ENCODE measurements at places on chromosomes 12 and 14. TPM values are rescaled to one million over a fixed set of nuclear protein-coding genes. Genes with fewer than 3 reads are reported as not detected.

Gene CCDC177
- total RNA-seq, result not detected

Gene SLC39A5
- total RNA-seq, result not detected

Gene PPP1R1A
- 78.8 TPM for total RNA-seq

Gene SPATS2
- 43.3 TPM for total RNA-seq

Gene TAS2R30
- 21.7 TPM for total RNA-seq

Gene NDUFA9
- 10.5 TPM for total RNA-seq

Gene PAPLN
- total RNA-seq, result 25.0 TPM

Gene CCDC38
- not detected for total RNA-seq

Gene TEAD4
- 8.4 TPM for total RNA-seq

DNA sequence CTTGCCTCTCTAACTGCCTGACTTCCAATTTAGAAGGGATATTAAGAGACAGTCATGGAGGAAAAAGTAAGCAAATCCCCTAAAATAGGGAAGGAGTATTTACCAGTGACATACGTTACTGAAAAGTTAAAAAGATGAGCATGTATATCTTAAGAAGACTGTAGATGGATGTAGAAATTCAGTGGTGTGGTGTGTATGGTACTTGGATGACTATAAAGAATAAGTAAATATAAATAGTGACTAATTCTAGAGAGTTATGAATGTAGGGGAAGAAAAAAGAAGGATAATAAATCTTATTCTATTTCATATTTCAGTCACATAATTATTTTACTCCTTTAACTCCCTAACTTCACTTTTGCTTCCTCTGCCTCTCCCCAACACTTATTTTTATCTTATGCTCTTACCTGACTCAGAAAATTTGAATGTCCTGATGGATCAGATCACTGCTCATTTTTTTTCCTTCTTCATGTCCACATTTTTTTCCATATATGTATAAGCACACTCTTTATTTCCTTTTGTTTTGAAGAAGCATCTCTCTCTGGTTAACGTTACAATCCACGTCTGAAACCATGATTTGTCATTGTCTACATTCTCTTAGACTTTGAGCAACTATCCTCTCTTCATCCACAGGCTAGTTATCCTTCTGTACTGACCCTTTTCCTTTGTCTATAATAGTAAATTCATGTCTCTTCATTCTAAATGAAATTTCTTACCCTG lies 422.7 kb upstream of the SYT1 start:
- H3K27ac ChIP-seq, result no peak overlapping the region
- DNase-seq, result no peak
- no peaks in the 10 kb centered on the region for H3K27me3 ChIP-seq
- H3K4me1 ChIP-seq, result no peaks in the 10 kb centered on the region
- no peaks in the 10 kb centered on the region for H3K36me3 ChIP-seq

GRCh38 chr14:45253754-45254310 lies 830 bp upstream of the MIS18BP1 start:
- H3K36me3 ChIP-seq, result no peaks in the 10 kb centered on the region
- no peak for DNase-seq
- H3K4me3 ChIP-seq, result peak overlapping the region; percentile 66
- H3K27ac ChIP-seq, result peak overlapping the region; percentile 91
- H3K4me1 ChIP-seq, result peaks cover 36% of the 10 kb centered on the region

DNA sequence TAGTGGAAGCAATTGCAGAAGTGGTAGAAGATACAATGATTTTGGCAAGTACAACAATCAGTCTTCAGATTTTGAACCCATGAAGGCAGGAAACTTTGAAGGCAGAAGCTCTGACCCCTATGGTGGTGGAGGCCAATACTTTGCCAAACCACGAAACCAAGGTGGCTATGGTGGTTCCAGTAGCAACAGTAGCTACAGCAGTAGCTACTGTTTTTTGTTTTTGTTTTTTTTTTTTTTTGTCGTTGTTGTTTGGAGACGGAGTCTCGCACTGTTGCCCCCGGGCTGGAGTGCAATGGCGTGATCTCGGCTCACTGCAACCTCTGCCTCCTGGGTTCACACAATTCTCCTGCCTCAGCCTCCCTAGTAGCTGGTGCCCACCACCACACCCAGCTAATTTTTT lies 47.4 kb downstream of the IFNG-AS1 start:
- no peak for DNase-seq
- H3K4me3 ChIP-seq, result no peak overlapping the region
- H3K27ac ChIP-seq, result no peak overlapping the region
- H3K36me3 ChIP-seq, result no peaks in the 10 kb centered on the region

DNA sequence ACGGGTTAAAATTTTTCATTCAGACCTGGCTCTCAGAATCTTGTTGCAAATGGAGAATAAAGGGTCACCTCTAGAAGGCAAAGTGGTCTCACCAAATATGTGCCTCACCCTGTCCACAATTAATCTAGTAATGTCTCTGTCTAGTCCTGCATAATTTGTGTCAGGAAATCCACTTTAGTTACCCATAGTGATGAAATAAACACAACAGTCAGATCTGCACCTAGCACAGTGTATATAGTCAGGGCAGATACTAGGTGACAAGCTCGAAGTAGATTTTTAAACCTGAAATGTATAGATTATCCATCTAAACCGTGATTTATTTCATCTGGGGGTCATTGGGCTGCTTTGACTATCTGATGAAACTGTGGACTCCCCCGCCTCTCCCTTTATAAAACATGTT lies 15.9 kb upstream of the FLVCR2 start:
- H3K4me1 ChIP-seq, result peaks cover 6% of the 10 kb centered on the region
- peaks cover 36% of the 10 kb centered on the region for H3K27me3 ChIP-seq
- no peak overlapping the region for H3K4me3 ChIP-seq
- no peak overlapping the region for H3K27ac ChIP-seq
- no peak for DNase-seq
- H3K36me3 ChIP-seq, result no peaks in the 10 kb centered on the region

DNA sequence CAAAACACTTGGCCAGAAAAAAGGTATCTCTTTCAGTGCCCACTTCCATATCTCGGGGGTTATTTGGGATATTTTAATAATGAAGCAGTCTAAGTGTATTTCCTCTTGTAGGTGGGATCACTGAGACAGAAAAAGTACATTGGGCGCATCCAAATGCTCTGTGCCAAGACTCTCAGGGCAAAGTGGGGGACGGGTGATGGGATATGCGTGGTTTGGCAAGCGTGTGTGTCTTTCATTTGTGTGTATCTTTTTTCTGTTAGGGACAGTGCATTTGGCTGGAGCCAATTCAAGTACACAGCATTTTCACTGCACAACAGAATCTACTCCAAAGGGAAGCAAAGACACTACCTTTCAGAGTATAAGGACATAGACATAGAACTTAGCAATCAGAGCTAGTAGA lies 29.3 kb downstream of the SSPN start:
- no peak overlapping the region for H3K27ac ChIP-seq
- H3K27me3 ChIP-seq, result peaks cover 11% of the 10 kb centered on the region
- no peaks in the 10 kb centered on the region for H3K36me3 ChIP-seq

DNA sequence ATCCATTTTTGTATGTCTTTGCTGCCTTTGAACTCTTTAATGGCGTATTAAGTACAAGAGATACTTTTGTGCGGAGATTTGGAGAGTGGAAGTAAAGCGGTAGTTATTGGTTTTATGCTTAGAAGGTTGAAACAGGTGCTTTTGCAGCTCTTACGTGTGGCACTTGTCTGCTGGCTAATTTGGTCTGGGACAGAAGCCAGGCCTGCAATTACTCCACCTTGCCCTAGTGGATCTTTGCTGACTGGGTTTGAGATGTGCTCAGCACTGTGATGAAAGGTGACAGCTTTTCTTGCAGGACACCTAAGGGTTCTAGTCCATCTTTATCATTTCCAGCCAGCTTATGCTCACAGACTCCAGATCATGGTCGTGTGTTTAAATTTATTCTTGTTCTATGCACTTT lies 252.5 kb downstream of the RPL10L start:
- no peak overlapping the region for H3K27ac ChIP-seq
- no peak overlapping the region for H3K4me3 ChIP-seq
- H3K36me3 ChIP-seq, result no peaks in the 10 kb centered on the region
- DNase-seq, result peak; percentile 17
- H3K27me3 ChIP-seq, result no peaks in the 10 kb centered on the region

GRCh38 chr14:35234012-35234805 lies 58.0 kb upstream of the PSMA6 start:
- H3K27me3 ChIP-seq, result no peaks in the 10 kb centered on the region
- H3K27ac ChIP-seq, result no peak overlapping the region
- no peak overlapping the region for H3K4me3 ChIP-seq
- DNase-seq, result no peak
- H3K4me1 ChIP-seq, result no peaks in the 10 kb centered on the region

DNA sequence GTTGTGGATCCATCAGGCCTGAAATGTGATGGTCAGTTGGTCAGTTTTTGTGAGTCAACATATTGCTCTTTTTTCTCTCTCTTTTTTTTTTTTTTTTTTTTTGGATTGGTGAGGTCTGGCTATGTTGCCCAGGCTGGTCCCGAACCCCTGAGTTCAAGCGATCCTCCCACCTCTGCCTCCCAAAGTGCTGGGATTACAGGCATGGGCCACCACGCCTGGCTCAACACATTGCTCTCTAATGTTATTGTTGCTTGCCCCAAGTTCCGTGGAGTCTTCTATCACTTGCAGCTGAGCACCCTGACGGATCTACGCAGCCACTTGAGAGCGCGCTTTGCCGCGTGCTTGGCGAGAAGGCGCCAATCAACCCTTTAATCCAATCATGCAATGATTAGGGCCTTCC lies 69.5 kb upstream of the DIO3 start:
- no peaks in the 10 kb centered on the region for H3K36me3 ChIP-seq
- no peaks in the 10 kb centered on the region for H3K4me1 ChIP-seq
- no peaks in the 10 kb centered on the region for H3K27me3 ChIP-seq
- H3K4me3 ChIP-seq, result no peak overlapping the region
- no peak for DNase-seq
- H3K27ac ChIP-seq, result no peak overlapping the region

DNA sequence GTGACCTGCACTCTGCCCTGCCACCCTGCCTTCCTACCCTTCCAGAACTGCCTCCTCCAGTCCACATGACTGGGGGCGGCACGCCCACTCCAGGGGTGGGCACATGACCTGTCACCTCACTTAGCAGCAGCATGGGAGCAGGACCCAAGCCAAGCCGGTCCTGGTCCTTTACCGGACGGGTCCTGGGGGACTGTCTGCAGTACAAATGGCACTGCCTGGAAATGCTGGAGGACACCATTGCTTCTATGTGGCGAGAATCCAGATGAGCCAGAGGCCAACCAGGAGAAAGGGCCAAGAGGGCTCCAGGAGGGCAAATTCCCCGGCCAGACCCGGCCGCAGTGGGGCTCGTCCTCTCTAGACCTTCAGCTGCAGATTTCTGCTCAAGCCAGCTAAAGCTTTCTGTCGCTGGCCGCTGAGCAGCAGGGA lies 33.1 kb downstream of the ITPK1 start:
- no peaks in the 10 kb centered on the region for H3K36me3 ChIP-seq
- H3K4me1 ChIP-seq, result peaks cover 19% of the 10 kb centered on the region
- DNase-seq, result no peak

GRCh38 chr12:98274430-98275130 lies 240.8 kb upstream of the TMPO start:
- H3K4me3 ChIP-seq, result no peak overlapping the region
- no peak overlapping the region for H3K27ac ChIP-seq
- no peak for DNase-seq

DNA sequence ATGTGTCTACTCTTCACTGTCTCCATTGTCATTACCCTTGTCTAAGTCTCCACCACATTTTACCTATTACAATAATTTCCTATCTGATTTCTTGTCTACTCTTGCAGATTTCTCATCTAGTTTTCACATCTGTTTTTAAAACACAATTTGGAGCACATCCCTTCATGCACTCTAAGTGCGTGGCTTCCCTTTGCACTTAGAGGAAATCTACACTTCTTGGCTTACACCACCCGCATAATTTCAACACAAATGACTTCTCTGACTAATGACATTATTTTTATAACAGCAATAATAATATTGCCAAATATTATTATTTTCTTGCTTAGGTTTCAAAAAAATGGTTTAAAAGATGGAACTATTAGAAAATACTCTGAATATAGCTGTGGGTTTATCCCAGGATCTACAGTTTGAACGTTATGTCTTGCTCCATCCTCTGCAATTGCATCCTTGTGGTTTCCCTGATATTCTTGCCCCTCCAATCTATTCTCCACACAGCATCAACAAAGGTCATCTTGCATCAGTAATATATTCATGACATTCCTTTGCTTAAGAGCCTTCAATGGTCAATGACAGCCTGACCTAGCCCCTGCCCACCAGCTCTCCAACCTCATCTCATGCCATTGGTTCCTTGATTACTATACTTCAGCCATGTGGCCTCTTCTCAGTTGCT lies 153.7 kb downstream of the SLC25A21 start:
- no peak overlapping the region for H3K27ac ChIP-seq
- no peaks in the 10 kb centered on the region for H3K36me3 ChIP-seq
- DNase-seq, result no peak

DNA sequence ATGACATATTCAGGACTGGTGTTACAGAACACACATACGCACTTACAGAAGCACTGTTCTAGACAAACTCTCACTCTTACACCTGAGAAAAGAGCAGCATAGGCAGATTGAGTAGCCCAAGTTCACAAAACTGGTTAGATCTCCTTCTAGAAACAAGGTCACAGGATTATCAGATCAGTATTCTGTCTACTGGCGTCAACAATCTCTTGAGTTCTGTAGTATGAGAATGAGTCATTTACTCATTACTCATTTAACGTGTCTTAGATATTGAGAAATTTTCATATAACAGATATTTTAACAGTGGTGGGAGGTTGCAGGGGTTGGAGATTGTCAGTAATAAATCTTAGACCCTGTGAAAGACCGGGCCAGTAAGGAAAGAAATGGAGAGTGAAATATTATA lies 2.8 kb upstream of the TSPAN8 start:
- no peaks in the 10 kb centered on the region for H3K36me3 ChIP-seq
- no peaks in the 10 kb centered on the region for H3K27me3 ChIP-seq
- peak overlapping the region; percentile 54 for H3K27ac ChIP-seq
- H3K4me1 ChIP-seq, result peaks cover 33% of the 10 kb centered on the region

GRCh38 chr14:104770072-104770579 lies 17.2 kb downstream of the SIVA1 start:
- H3K27me3 ChIP-seq, result no peaks in the 10 kb centered on the region
- H3K27ac ChIP-seq, result no peak overlapping the region
- H3K4me3 ChIP-seq, result no peak overlapping the region
- peaks cover 58% of the 10 kb centered on the region for H3K36me3 ChIP-seq
- peaks cover 22% of the 10 kb centered on the region for H3K4me1 ChIP-seq

DNA sequence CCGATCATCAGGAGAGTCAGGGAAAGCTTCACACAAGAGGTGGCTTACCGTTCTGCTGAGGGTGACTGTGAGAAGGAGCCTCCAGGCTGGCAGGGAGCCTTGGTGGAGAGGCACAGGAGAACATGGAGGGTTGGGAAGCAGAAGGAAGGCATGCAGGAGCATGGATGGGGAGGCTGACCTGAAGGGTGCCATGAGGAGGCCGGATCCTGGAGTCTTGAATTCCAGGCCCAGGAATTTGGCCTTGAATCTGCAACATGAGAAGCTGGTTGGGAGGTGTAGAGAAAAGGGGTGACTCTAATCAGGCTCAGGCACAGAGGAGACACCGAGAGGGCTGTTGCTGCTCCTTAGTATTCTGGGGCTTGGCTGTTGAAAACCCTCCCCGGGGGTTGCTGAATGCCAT lies 130.2 kb downstream of the PELI2 start:
- H3K4me3 ChIP-seq, result no peak overlapping the region
- peaks cover 5% of the 10 kb centered on the region for H3K36me3 ChIP-seq
- no peak overlapping the region for H3K27ac ChIP-seq
- H3K4me1 ChIP-seq, result no peaks in the 10 kb centered on the region

GRCh38 chr12:12721814-12722434 lies 4.8 kb downstream of the CDKN1B start:
- DNase-seq, result no peak
- H3K4me1 ChIP-seq, result peaks cover 29% of the 10 kb centered on the region
- H3K36me3 ChIP-seq, result peaks cover 26% of the 10 kb centered on the region
- no peaks in the 10 kb centered on the region for H3K27me3 ChIP-seq

- H3K36me3 ChIP-seq, result no peaks in the 10 kb centered on the region
- H3K27me3 ChIP-seq, result no peaks in the 10 kb centered on the region
- H3K4me1 ChIP-seq, result peaks cover 8% of the 10 kb centered on the region
- H3K4me3 ChIP-seq, result no peak overlapping the region
- no peak overlapping the region for H3K27ac ChIP-seq
Measured at GRCh38 chr14:31357279-31357678, 63.1 kb downstream of the HEATR5A start.

Measured in stomach (tissue), 19 donors.